GM23248 (cell line): ENCODE measurements at places on chromosomes 16 and 17. TPM values are rescaled to one million over a fixed set of nuclear protein-coding genes. Genes with fewer than 3 reads are reported as not detected.

DNA sequence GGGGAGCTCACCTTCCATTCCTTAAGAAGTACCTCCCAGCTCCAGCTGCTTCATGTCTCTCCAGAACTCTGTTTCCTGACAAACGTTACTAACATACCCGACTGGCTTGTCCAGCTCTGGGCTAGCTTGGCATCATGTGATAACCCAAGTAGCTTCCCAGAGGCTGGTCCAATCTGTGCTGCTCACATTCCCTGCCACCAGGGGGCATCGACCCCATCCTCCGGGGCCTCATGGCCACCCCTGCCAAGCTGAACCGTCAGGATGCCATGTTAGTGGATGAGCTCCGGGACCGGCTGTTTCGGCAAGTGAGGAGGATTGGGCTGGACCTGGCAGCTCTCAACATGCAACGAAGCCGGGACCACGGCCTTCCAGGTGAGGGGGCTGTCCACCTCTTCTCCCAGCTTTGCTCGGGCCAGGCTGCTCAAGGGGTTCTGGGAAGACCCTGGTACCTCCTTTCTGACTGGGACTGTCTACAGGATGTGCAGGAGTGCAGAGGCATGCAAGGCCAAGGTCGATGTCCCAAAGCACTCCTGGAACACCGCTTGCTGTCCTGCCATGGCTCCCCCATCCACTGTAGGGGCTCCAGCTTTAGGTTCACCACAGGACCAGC is 7.6 kb downstream of the EPX start:
- peak; percentile 64 for DNase-seq

DNA sequence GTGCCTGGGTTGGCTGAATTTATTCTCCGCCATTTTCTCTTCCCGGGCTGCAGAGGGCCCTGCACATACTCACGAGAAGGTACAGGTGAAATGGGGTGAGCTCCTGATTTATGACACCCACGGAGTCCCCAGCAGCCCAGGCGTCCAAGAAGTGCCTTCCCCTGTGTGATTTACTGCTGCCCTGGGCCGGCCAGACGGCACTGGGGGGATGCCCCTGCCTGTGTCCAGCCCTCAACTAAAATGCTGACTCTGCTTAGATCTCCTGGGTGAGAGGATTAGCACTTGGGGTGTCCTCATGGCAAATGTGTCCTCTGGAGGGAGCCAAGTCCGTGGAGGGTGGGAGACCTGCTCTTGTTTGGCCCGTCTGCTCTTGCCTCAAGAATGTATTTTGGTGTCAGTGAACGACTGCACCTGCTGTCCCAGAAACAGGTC is 132.4 kb downstream of the MAF start:
- no peak for DNase-seq

GRCh38 chr17:74769856-74770497 is 6.2 kb downstream of the NAT9 start:
- DNase-seq = no peak

- no peak for DNase-seq
These were observed 931 bp upstream of the CPHXL start for GRCh38 chr16:75727221-75727620.

DNA sequence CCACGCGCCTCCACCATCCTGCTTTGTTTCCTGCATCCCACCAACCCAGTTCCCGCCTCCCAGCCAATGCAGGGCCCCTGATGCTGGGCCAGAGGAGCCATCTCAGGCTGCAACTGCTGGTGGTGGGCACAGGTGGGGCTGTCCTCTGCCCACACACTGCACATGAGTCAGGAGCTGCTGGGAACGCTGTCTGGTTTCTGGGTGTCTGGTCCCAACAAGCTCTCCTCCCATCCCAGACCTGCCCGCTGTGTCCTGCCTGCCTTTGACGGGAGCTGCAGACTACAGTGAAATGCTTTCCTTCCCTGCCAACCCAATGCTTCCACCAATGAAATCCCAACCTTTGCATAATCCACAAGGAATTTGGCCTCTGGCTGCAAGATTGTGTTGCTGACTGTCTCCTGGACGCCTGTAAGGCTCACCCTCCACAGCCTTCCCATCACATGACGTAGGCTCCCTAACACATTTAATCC is 98.9 kb downstream of the N4BP1 start:
- peak; percentile 84 for DNase-seq

GRCh38 chr16:9119795-9120194 is 28.4 kb downstream of the HAPSTR1 start:
- peak; percentile 97 for DNase-seq

DNA sequence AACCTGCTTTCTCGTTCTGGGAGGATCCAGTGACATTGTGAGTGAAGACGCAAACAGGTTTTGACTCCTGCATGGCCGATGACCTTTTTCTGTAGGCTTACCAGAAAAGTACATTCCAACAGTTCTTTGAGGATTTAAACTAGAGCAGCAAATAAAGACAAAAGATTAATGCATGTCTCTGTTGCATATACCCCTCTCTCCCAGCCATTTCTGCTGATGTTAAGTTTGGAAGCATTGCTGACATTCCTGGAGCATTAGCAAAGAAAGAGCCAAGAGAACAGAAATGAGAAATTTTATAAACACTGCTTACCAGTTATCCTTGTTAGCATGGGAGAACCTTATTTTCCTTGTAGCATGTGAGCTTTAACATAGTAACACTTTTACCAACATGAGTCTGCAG is 49.3 kb downstream of the SIAH1 start:
- peak; percentile 54 for DNase-seq

- no peak for DNase-seq
These were observed 702 bp upstream of the ALDH3A1 start for GRCh38 chr17:19748807-19749193.

DNA sequence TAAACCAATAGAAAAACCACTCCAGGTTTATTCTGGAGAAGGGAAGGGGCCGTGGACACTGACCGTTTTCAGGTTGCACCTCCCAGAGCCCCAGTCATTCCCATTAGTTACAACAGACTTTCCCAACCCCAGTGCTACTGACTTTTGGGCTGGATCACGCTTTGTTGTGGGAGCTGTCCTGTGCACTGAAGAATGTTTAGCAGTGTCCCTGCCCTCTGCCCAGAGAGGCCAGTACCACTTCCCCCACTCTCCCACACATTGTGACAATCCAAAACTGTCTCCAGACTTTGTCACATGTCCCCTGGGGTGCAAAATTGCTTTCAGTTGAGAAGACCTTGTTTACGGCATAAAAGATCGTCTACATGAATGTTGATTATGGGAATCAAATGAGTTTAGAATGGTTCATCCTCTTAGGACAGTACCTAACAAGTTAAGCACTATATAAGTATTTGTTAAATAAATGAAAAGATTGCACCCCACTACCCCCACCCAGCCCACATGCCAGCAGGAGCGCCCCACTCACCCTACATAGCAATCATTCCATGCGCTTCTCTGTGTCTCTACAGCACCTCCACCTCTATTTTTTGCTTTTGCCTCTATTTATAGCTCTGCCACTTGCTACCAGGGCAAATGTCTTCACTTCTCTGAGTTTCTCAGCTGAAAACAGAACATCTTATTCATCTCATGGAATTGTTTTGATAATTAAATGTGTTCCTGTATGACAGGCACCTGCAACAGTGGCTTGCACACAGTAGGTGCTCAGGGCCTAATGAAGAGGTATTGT is 104.9 kb downstream of the AXIN2 start:
- no peak for DNase-seq

GRCh38 chr17:42879596-42879985 is 21.0 kb upstream of the G6PC1 start:
- peak; percentile 81 for DNase-seq

DNA sequence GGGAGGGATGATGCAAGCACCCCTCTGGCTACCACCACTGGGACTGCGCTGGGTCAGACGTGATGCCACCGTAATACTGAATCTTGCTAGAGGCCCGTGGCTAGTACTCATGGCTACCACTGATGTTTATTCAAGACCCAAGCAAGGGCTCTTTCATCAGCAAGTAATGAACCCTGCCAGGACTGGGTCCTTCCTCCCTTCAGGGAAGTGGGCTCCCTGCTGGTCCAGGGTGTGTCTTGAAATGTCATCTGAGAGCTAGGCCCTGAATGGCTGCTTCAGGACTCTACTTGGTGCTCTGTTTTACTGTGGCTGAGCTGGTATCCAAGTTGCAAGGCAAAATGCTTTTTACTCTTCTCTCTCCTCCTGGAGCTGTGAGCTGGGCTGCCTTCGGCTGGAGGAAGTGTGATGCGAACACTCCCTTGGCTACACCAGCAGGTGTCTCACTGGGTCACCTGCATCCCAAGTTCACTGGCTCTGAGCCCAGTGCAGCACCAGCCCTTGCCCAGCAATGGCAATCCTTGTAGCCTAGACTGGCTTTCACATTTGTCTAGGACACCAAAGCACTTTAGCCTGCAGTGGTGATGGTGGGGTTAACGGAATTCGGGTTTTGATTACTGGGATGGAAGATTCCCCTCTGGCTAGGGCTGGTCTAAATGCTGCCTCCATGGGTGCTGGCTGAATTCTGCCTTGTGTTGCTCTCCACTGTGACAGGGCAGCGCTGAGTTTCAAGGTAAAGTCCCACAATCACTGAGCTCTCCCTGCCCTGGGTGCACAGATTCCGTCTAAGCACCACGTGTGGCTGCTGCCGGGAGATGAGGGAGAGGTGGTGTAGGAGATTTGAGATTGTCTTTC is 98.6 kb downstream of the USP22 start:
- no peak for DNase-seq

DNA sequence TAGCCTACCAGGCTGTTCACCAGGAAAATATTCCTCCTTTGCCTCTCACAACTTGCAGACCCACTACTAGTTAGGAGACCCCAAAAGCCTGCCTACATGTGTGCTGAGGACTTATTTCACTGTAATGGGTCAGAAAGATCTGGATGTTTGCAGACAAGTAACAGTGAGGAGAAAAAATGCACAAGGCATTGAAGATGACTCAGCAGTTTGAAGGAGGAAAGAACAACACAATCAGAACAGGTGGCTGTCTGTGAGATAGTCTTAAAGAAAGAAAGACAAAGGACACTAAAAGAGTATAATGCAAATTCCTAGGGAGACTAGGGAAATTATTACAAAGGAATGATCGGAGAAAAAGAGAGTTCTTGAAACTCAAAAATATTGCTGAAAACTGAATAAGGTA is 69.0 kb downstream of the ANKFN1 start:
- peak; percentile 23 for DNase-seq

DNA sequence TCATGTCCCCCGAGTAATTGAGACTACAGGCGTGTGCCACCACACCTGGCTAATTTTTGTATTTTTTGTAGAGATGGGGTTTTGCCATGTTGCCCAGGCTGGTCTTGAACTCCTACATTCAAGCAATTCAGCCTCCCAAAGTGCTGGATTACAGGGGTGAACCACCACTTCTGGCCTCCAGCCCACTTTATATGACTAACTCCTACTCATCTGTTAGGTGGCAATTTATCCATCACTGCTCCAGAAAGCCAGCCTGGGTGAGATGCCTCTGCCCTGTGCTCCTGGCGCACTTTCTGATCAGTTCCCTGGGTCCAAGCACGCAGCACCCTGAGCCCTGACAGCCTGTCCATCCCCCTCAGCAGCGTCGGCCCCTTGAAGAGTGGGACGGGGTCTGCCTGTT is 29.4 kb downstream of the ADAM11 start:
- peak; percentile 40 for DNase-seq

DNA sequence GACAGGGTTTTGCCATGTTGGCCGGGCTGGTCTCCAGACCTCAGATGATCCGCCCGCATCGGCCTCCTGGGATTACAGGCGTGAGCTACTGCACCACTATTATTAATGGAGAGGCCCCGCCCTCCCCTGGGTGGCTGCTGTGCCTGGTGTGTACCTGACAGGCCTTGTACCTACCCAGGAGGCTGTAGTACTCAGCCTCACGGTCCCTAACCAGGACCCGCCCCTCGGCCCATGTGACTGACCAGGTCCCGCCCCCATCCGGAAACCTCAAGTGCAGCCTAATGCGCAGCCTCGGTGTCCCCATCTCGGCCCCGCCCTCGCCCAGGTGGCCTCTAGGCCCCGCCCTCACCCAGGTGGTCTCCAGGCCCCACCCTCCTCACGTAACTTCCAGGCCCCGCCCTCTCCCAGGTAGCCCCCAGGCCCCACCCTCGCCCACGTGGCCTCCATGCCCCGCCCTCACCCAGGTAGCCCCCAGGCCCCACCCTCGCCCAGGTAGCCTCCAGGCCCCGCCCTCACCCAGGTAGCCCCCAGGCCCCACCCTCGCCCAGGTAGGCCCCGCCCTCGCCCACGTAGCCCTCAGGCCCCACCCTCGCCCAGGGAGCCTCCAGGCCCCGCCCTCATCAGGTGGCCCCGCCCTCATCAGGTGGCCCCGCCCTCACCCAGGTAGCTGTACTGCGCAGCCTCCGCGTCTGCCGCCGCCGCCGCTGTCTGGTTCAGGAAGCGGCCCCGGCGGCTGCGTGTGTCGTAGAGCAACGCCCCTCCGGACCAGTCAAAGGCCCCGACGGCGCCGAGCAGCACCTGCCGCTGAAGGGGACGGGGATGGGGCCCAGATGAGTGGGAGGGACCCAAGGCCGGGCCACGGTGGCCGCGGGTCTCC is 31.0 kb downstream of the HASPIN start:
- DNase-seq = peak; percentile 58

GRCh38 chr17:80888276-80889160 is 103.1 kb upstream of the CHMP6 start:
- DNase-seq = no peak

- DNase-seq = no peak
These were observed 74.4 kb downstream of the NETO2 start for GRCh38 chr16:47069313-47069712.

- no peak for DNase-seq
These were observed 19.3 kb downstream of the TRPV2 start for GRCh38 chr17:16434662-16435061.

GRCh38 chr16:68275611-68276191 is 11.4 kb downstream of the SLC7A6 start:
- DNase-seq = no peak

GRCh38 chr17:81173052-81173761 is 7.2 kb upstream of the AATK start:
- DNase-seq = no peak

DNA sequence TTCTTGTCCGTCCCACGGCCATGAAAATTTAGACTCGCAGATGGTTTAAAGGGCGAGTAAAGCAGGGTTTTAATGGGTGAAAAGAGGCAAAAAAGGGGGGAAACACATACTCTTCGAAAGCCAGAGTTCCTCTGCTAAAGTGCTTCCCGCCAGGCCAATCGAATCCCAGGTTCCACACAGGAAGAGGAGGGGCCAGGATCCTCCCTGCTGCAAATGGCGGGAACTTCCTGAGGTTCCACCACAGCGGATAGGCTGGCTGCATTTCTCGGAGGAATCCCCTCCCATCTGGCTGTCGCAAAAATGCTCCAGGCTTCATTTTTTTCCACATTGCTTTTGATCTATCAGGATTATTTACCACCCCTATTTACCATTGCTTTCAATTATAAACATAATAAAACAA is 670.1 kb upstream of the CA10 start:
- no peak for DNase-seq

GRCh38 chr16:72976438-72977064 is 71.4 kb downstream of the ZFHX3 start:
- no peak for DNase-seq

Gene TSNAXIP1
- 0.65 and 2.4 TPM in 2 replicates for total RNA-seq

Gene MT1M
- total RNA-seq = 3.8 and 8.2 TPM in 2 replicates

Gene WNT9B
- not detected in 2 replicates for total RNA-seq

Gene ZG16B
- total RNA-seq = not detected in 2 replicates

Gene BBS2
- total RNA-seq = 45.4 and 72.3 TPM in 2 replicates

Gene CD300A
- not detected in 2 replicates for total RNA-seq

Gene PYY
- total RNA-seq = not detected in 2 replicates

Gene MMP28
- not detected in 2 replicates for total RNA-seq
